ENCODE measurements at places on chromosomes 4 and X. TPM values are rescaled to one million over a fixed set of nuclear protein-coding genes. Genes with fewer than 3 reads are reported as not detected.

The FOXP3 gene
- total RNA-seq: 1.1 TPM

The HTT-AS gene
- total RNA-seq: not detected

The SYAP1 gene
- 15.6 TPM for total RNA-seq

The CSAG3 gene
- 1.9 TPM for total RNA-seq

DNA sequence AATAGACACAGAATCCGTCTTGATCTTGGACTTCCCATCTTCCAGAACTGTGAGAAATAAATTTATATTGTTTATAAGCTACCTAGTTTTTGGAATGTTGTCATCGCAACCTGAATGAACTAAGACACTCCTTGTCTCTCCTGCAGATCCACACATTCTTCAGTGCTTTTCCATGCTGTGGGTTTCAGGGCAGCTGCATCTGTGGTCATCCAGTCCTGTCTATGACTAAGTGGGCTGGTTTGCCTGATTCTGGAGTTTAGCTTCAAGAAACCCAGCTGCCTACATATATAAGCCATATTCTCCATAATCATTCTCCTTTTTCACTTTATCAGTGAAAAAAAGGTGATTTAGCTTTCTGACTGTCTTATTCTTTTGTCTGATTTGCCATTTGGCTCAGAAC lies 170.3 kb upstream of the KIT start:
- no peaks in the 10 kb centered on the region for H3K36me3 ChIP-seq
- no peaks in the 10 kb centered on the region for H3K4me1 ChIP-seq
- H3K27ac ChIP-seq: no peak overlapping the region
- H3K27me3 ChIP-seq: no peaks in the 10 kb centered on the region

GRCh38 chr4:84491481-84491880 lies 7.6 kb downstream of the NKX6-1 start:
- DNase-seq: no peak
- no peak overlapping the region for H3K4me3 ChIP-seq
- no peaks in the 10 kb centered on the region for H3K36me3 ChIP-seq
- H3K4me1 ChIP-seq: no peaks in the 10 kb centered on the region
- no peak overlapping the region for H3K27ac ChIP-seq
- no peaks in the 10 kb centered on the region for H3K27me3 ChIP-seq

- no peak overlapping the region for H3K27ac ChIP-seq
- DNase-seq: peak; percentile 60
- H3K4me3 ChIP-seq: no peak overlapping the region
Observed at GRCh38 chr4:3836756-3837601, 70.8 kb downstream of the ADRA2C start.

DNA sequence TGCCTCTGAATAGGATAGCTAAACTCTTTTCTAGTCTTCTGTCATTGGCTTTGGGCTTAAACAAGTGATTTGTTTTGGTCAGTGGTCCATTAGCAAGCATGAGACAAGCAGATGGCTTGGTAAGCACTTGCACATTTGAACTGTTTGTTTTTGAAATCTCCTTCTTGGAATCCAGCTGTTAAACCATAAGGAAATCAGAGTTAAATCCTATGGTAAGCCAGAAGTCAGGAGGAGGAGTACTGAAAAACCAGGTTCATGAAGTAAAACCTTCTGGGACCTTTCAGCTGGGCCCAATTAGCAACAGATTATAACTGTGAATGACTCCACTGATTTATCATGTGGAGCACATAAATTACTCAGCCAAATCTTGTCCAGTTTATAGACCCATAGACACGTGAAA lies 1042.5 kb upstream of the PABPC4L start:
- H3K4me1 ChIP-seq: no peaks in the 10 kb centered on the region
- no peak overlapping the region for H3K4me3 ChIP-seq
- no peaks in the 10 kb centered on the region for H3K27me3 ChIP-seq
- no peak overlapping the region for H3K27ac ChIP-seq
- no peaks in the 10 kb centered on the region for H3K36me3 ChIP-seq

- peak overlapping the region; percentile 68 for H3K4me3 ChIP-seq
- peak; percentile 85 for DNase-seq
- no peaks in the 10 kb centered on the region for H3K4me1 ChIP-seq
- H3K27ac ChIP-seq: peak overlapping the region; percentile 79
- no peaks in the 10 kb centered on the region for H3K27me3 ChIP-seq
Observed at GRCh38 chrX:101658661-101659491, 774 bp downstream of the ARMCX2 start.

- no peak for DNase-seq
- H3K27me3 ChIP-seq: no peaks in the 10 kb centered on the region
- peak overlapping the region; percentile 96 for H3K4me3 ChIP-seq
- H3K4me1 ChIP-seq: peaks cover 15% of the 10 kb centered on the region
- no peaks in the 10 kb centered on the region for H3K36me3 ChIP-seq
- peak overlapping the region; percentile 93 for H3K27ac ChIP-seq
Observed at GRCh38 chr4:70838204-70838603, 1.5 kb downstream of the GRSF1 start.

Data from testis (tissue), 5 donors.